Umbilical cord (tissue), 2 donors: ENCODE measurements at places on chromosomes 7 and 10.

DNA sequence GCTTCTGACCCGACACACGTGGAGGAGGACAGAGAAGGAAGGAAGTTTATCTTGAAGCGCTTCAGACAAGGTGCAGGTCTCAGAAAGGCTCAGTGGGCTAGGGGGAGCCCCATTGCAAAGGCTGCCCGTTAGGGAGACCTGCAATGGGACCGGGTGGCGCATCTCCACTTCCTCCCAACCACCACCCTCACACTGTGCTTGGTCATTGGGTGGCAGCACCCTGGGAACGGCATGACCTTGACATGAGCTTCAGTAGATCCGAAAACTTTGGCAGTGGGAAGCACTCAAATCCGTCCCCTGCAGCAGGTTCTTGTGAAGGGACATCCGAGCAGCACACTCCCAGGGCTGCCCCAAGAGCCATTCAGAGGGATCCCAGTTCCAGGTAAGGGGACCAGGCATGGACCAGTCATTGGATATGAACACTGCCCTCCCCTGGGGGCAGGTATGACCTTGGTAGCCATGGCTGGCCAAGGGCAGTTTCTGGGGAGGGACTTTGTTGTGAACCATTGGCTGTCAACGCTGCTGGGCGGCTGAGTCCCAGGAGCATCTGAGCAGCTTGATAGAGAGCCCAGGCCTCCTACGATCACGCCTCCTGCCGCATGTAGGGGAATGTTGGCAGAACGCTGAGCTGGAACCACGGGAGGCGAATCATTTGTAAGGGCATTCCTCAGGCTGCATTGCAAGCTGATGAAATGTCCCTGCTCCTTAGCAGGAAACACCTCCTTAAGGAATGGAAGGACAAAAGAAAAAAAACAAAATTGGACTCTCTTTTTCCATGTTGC, 31.7 kb downstream of the GALNTL5 start:
- DNase-seq, result no peak

- no peak for DNase-seq
These were observed 46.4 kb upstream of the ZNF746 start for GRCh38 chr7:149544028-149544427.

GRCh38 chr10:11454160-11454559, 157.3 kb downstream of the USP6NL start:
- DNase-seq, result no peak

DNA sequence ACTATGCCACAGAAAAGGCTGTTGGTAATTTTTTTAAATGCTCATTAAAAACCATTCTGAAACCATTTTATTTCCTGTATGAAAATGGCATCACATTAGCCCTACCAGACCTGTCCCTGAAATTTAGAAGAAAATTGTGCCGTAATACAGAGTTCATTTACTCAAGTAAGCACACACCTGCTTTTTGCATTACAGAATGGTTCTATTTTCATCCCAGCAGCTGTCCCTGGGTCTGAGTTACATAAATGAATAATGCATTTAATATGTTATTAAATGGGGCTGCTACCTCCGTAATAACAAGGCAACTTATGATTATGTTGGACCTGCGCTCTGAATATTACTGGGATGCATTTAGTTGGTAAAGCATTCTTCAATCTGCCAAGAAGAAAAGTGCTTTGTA, 508.9 kb downstream of the SORCS1 start:
- no peak for DNase-seq

GRCh38 chr10:72846238-72846637, 47.3 kb upstream of the OIT3 start:
- DNase-seq, result no peak
